Fibroblast of lung (primary cell): ENCODE measurements at places on chromosomes 5 and 9. TPM values are rescaled to one million over a fixed set of nuclear protein-coding genes. Genes with fewer than 3 reads are reported as not detected.

The TMEM174 gene
- polyA plus RNA-seq, result not detected in 2 replicates

The FOXD1 gene
- polyA plus RNA-seq, result 7.4 and 8.7 TPM in 2 replicates

The LURAP1L gene
- polyA plus RNA-seq, result 26.0 and 39.9 TPM in 2 replicates

The PCDHA1 gene
- polyA plus RNA-seq, result 0.05 and 0.12 TPM in 2 replicates

The CARTPT gene
- not detected in 2 replicates for polyA plus RNA-seq

The SPINK7 gene
- not detected in 2 replicates for polyA plus RNA-seq

The PTTG1 gene
- 108 and 363 TPM in 2 replicates for polyA plus RNA-seq

The C5orf58 gene
- not detected in 2 replicates for polyA plus RNA-seq

The GRIA1 gene
- polyA plus RNA-seq, result 0.12 and 2.0 TPM in 2 replicates

The TERT gene
- not detected in 2 replicates for polyA plus RNA-seq

The RPS23 gene
- 6,619 and 7,387 TPM in 2 replicates for polyA plus RNA-seq

The ANKRD34B gene
- polyA plus RNA-seq, result not detected in 2 replicates

The GKAP1 gene
- polyA plus RNA-seq, result 0.95 and 1.0 TPM in 2 replicates

The FOXD4L3 gene
- polyA plus RNA-seq, result not detected in 2 replicates

The EPB41L4A gene
- 0.23 and 0.28 TPM in 2 replicates for polyA plus RNA-seq

The TTC1 gene
- 63.7 and 68.3 TPM in 2 replicates for polyA plus RNA-seq

The LEAP2 gene
- 0.30 and 0.50 TPM in 2 replicates for polyA plus RNA-seq

The CDC25C gene
- 2.4 and 9.9 TPM in 2 replicates for polyA plus RNA-seq

The SLC36A3 gene
- polyA plus RNA-seq, result not detected in 2 replicates

The GPR151 gene
- polyA plus RNA-seq, result not detected in 2 replicates

The SLC6A7 gene
- 0.02 TPM in 1 of 2 replicates, not detected in the other for polyA plus RNA-seq

The CCDC152 gene
- 1.4 and 3.3 TPM in 2 replicates for polyA plus RNA-seq

The PCDHGC3 gene
- 106 and 109 TPM in 2 replicates for polyA plus RNA-seq

The AQP3 gene
- 3.2 and 4.4 TPM in 2 replicates for polyA plus RNA-seq

The SLC6A3 gene
- polyA plus RNA-seq, result not detected in 2 replicates

The DDX4 gene
- not detected in 2 replicates for polyA plus RNA-seq

The INVS gene
- polyA plus RNA-seq, result 12.9 and 13.1 TPM in 2 replicates

The HIGD2A gene
- polyA plus RNA-seq, result 77.6 and 94.9 TPM in 2 replicates

The WNK2 gene
- not detected in 2 replicates for polyA plus RNA-seq

The CDKN2B gene
- 13.8 and 22.6 TPM in 2 replicates for polyA plus RNA-seq

The CNTNAP3 gene
- 0.01 and 0.11 TPM in 2 replicates for polyA plus RNA-seq

The IRX2 gene
- 0.40 and 0.88 TPM in 2 replicates for polyA plus RNA-seq

The FCN2 gene
- not detected in 2 replicates for polyA plus RNA-seq
